Activated CD8-positive, alpha-beta memory T cell treated with anti-CD3 and anti-CD28 coated beads for 1 hour (primary cell): ENCODE measurements at places on chromosomes 6 and 20.

DNA sequence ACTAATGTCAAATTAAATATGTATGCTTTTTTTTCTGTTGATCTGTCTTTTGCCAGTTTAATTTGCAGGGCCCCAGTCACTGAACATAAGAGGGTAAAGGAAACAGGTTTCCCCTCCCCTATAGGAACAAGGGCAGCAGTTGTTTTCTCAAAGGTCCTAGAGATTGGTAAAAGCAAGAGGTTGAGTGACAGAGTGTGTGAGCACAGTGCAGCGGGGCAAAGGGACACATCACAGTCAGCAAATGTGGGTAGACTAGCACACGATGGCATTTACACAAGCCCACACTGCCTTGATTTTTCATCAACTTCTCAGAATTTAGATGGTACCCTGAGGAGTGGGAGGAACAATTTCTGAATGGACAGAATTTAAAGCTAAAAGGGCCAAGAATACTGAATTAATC lies 138.7 kb upstream of the MYLIP start:
- DNase-seq = no peak

DNA sequence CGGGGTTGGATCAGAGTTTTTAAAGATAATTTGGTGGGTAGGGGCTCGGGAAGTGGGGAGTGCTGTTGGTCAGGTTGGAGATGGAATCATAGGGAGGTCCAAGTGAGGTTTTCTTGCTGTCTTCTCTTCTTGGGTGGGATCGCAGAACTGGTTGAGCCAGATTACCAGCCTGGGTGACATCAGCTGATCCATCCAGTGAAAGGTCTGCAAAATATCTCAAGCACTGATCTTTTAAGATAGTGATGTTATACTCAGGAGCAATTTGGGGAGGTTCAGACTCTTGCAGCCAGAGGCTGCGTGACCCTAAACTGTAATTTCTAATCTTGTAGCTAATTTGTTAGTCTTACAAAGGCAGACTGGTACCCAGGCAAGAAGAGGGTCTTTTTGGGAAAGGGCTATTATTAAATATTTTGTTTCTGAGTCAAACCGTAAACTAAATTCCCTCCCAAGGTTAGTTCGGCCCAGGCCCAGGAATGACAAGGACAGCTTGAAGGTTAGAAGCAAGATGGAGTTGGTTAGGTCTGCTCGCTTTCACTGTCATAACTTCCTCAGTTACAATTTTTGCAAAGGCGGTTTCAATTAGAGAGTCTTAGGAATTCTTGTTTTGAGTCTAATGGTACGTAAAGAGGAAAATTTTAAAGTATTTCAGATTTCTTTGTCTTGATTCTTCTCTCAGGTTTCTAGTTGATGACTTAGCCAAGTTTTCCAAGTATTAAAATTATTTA lies 53.1 kb downstream of the SCAF8 start:
- DNase-seq = no peak

DNA sequence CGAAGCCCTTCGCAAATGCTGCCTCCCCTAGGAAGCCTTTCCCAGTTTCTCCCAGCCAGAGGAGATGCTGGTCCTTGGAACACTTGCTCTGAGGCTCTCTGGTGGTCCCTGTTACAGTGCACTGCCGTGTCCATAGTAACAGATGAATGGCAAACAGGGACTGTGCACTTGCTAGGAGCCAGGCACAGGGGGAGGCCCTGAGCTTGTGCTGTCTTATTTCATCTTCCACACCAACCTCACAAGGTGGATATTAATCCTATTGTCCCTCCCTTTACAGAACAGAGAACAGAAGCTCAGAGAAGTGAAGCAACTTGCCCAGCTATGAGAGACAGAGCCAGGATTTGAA lies 19.0 kb downstream of the SRC start:
- no peak for DNase-seq

- no peak for DNase-seq
Measured at GRCh38 chr6:138824482-138825144, 28.7 kb downstream of the ECT2L start.

- no peak for DNase-seq
Measured at GRCh38 chr6:109351231-109352130, 30.8 kb downstream of the CD164 start.

- DNase-seq = no peak
Measured at GRCh38 chr6:156618600-156619205, 158.5 kb upstream of the ARID1B start.
